ENCODE measurements at places on chromosomes 4 and X.

DNA sequence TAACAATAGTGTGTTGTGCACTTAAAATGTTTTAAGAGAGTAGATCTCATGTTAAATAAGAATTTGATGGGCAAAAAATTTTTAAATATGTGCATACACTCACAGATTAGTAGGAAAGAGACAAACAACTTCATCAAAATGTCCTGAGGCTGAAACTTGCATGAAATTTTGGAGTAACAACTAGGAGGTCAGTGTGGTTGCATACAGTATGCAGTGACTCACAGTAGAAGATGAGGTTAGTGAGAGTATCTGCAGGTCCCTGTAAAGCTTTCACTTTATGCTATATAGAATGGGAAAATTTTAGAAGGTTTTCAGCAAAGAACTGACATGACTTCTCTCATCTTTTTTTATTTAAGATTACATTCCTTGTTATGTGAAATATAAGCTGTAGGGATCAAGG is 453.1 kb upstream of the KLHL4 start:
- no peak for DNase-seq

DNA sequence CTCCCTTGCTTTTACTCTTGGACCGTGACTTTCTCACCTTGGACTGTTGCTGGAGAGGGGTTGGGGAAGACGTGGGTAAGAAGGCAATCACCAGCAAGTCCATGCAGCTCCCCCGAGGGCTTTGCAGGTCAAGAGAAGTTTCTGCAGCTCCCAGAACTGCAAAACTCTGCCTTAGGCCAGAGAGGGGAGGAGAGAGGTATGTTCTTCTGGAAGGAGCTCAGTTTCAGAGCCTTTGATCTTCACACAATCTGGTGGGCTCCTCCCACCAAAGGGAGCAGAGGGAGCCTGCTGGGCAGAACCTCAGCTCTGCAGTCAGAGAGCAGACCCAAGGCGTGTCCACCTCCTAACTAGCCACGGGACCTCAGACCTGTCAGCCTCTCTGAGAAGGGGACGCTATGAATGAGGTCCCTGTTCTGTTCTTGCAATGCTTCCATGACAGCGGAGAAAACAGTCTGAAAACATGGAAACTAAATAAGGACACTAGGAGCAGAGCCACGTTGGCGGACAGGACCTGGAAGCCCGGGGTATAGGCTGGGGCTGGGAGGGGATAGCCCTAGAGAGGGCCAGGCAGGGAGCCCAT is 92.8 kb downstream of the EVC2 start:
- DNase-seq: no peak

- DNase-seq: no peak
Observed at GRCh38 chrX:7214251-7214650, 66.3 kb upstream of the PUDP start.

GRCh38 chr4:124028182-124028581 is 631.6 kb downstream of the SPRY1 start:
- no peak for DNase-seq

Measured in Panc1 (cell line).